ENCODE measurements at places on chromosomes 7 and 10. TPM values are rescaled to one million over a fixed set of nuclear protein-coding genes. Genes with fewer than 3 reads are reported as not detected.

CASD1 gene
- 57.6 TPM for total RNA-seq

LOXL4 gene
- total RNA-seq: 1.8 TPM

CHAT gene
- total RNA-seq: not detected

MRPS24 gene
- 200 TPM for total RNA-seq

NFE2L3 gene
- total RNA-seq: 5.8 TPM

GRCh38 chr10:44260286-44260928, 124.5 kb downstream of the CXCL12 start:
- no peak for DNase-seq

DNA sequence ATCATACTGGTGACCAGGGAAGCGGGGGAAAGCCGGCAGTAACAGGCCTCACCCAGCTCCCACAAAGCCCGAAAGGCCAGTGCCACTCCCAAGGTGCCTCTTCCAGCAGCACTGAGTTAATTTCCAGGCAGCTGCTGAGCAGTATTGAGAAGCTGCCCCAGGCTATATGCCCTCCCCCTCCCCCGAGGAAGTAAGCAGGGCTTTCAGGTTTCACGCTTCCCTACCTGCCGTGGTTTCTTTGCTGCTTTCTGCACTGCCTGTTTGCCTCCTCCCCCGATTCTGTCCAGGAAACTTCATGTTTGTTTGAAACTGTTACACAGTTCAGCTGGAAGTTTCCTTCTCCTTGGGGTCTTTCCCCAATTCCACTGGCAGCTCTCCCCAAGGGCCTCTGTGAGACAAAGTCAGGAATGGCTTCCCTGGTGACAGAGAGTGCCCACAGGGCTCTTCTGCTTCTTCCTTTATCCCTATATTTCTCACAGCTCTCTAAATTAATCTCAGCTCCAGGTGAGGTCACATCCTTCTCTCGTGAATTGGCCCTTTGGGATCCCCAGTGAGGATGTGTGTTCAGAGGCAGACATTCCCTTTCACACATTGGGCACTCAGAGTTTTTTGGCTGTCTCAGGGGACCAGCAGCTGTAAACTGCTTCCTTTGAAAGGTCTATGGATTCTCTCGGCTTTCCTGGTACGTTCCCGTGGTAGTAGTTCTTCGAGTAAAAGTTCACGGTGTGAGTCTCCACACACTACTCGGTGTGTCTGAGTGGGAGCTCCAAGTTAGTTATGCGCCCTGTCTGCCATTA, 19.4 kb downstream of the C1GALT1 start:
- peak; percentile 70 for DNase-seq

GRCh38 chr7:138170298-138170697, 94.0 kb downstream of the AKR1D1 start:
- no peak for DNase-seq

GRCh38 chr10:15120523-15120922, 23.4 kb downstream of the RPP38 start:
- DNase-seq: no peak

Data from stomach (tissue), 19 donors.